Stomach (tissue), 19 donors: ENCODE measurements at places on chromosomes 7 and 10. TPM values are rescaled to one million over a fixed set of nuclear protein-coding genes. Genes with fewer than 3 reads are reported as not detected.

RELN gene
- polyA plus RNA-seq: 0.58 TPM

DDIT4 gene
- 170 TPM for polyA plus RNA-seq

HGF gene
- polyA plus RNA-seq: 7.9 TPM

HOXA5 gene
- 7.5 TPM for polyA plus RNA-seq

PSD gene
- polyA plus RNA-seq: 2.3 TPM

- H3K36me3 ChIP-seq: no peaks in the 10 kb centered on the region
- no peak overlapping the region for H3K27ac ChIP-seq
- no peak overlapping the region for H3K4me3 ChIP-seq
- peaks cover 4% of the 10 kb centered on the region for H3K27me3 ChIP-seq
- DNase-seq: no peak
Measured at GRCh38 chr7:152711444-152711944, 35.6 kb upstream of the XRCC2 start.

GRCh38 chr10:75295868-75296441, 60.2 kb upstream of the COMTD1 start:
- H3K4me3 ChIP-seq: peak overlapping the region; percentile 58
- peak overlapping the region; percentile 83 for H3K27ac ChIP-seq
- no peaks in the 10 kb centered on the region for H3K27me3 ChIP-seq
- H3K36me3 ChIP-seq: no peaks in the 10 kb centered on the region

- H3K27ac ChIP-seq: no peak overlapping the region
- no peak overlapping the region for H3K4me3 ChIP-seq
- DNase-seq: peak; percentile 39
- no peaks in the 10 kb centered on the region for H3K27me3 ChIP-seq
Measured at GRCh38 chr7:91033574-91033973, 230.7 kb upstream of the FZD1 start.

DNA sequence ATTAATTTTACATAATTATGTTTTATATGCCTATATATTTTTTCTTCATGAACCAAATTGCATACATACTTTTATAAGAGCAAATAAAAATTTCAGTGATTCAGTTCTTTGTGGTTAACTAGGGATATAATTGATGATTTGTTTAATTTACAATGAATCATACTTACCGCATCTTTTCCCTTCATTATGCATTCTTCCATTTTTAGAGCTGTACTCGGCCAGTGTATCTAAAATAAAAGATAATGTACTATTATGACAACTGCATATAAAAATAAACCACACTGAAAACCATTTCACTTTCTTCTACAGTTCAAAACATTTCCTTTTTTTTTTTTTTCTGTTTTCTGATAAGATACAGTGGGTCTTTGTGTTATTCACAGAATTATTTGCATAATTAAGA, 179.9 kb downstream of the SEMA3E start:
- H3K4me1 ChIP-seq: no peaks in the 10 kb centered on the region
- no peaks in the 10 kb centered on the region for H3K36me3 ChIP-seq
- H3K4me3 ChIP-seq: no peak overlapping the region

- peak; percentile 82 for DNase-seq
- peaks cover 27% of the 10 kb centered on the region for H3K4me1 ChIP-seq
- no peaks in the 10 kb centered on the region for H3K27me3 ChIP-seq
- no peak overlapping the region for H3K4me3 ChIP-seq
- peak overlapping the region; percentile 75 for H3K27ac ChIP-seq
Measured at GRCh38 chr7:30252885-30253795, 31.3 kb upstream of the ZNRF2 start.

GRCh38 chr10:51707392-51707791, 8.0 kb upstream of the CSTF2T start:
- H3K36me3 ChIP-seq: no peaks in the 10 kb centered on the region
- peak; percentile 28 for DNase-seq
- peak overlapping the region; percentile 74 for H3K27ac ChIP-seq
- no peaks in the 10 kb centered on the region for H3K4me1 ChIP-seq
- H3K4me3 ChIP-seq: no peak overlapping the region
- H3K27me3 ChIP-seq: no peaks in the 10 kb centered on the region

DNA sequence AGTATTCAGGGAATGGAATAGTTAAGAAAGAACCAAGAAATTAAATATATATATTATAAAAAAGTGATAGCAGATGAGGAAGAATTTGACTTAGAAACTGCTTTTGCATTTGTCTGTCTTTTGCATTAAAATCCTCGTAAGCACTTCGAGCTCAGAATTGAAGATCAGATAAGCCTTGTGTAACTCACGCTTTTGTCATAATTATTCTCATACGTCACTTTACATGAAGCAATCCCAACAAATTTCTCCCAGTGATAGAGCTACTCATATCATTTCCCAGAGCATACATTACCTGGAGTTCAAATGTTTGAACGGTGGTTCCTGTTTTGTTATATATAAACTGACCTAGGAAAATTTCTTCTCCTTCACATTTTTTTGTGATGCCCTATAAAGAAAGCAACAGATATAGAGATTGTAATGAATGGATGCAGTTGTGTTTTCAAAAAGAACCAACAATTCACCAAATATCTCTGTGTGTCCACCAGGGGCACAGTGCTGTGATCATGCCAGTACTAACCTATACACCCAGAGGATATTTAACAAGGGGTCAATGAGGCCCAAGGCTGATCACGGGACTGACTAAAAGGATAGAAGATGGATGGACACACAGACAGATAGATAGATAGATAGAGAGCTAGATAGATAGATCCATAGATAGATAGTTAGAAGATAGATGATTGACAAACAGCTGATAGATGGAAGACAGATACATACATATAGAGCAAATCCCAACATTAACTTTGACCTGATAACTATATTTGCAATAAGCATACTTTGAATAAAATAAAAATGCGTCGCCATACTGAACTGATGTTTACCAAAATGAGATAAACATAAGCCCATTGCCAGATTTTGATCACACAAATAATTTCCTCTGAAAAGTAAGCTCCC, 9.3 kb upstream of the HUS1 start:
- no peaks in the 10 kb centered on the region for H3K36me3 ChIP-seq
- H3K27ac ChIP-seq: no peak overlapping the region
- no peaks in the 10 kb centered on the region for H3K27me3 ChIP-seq
- H3K4me1 ChIP-seq: peaks cover 15% of the 10 kb centered on the region

GRCh38 chr10:102604439-102604841, 39.8 kb upstream of the TRIM8 start:
- H3K27ac ChIP-seq: peak overlapping the region; percentile 39
- peaks cover 16% of the 10 kb centered on the region for H3K4me1 ChIP-seq
- no peaks in the 10 kb centered on the region for H3K27me3 ChIP-seq
- H3K36me3 ChIP-seq: peaks cover 27% of the 10 kb centered on the region

- no peaks in the 10 kb centered on the region for H3K36me3 ChIP-seq
- no peaks in the 10 kb centered on the region for H3K27me3 ChIP-seq
- no peak for DNase-seq
- no peak overlapping the region for H3K4me3 ChIP-seq
- no peak overlapping the region for H3K27ac ChIP-seq
Measured at GRCh38 chr10:6833458-6834011, 253.5 kb upstream of the PRKCQ start.

DNA sequence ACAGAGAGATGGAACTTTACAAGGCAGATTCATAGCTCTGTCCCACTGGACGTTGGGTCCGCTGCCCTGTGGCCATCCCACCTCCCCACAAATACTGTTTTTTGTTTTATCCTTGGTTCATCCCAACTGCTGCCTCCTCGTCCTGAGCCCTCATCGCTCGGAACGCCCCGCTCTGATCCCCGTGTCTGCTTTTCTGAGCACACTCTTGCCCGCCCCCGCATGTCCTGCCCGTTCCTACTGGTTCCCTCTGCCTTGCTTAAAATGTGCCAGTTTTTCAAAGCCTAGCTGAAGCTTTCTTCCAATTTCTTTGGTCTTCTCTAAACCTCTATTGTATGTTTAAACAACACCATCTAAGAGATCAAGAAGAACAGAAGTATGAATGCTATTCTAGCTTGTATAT, 19.4 kb downstream of the RNF32 start:
- DNase-seq: no peak
- H3K4me3 ChIP-seq: no peak overlapping the region
- H3K27me3 ChIP-seq: no peaks in the 10 kb centered on the region
- no peak overlapping the region for H3K27ac ChIP-seq

DNA sequence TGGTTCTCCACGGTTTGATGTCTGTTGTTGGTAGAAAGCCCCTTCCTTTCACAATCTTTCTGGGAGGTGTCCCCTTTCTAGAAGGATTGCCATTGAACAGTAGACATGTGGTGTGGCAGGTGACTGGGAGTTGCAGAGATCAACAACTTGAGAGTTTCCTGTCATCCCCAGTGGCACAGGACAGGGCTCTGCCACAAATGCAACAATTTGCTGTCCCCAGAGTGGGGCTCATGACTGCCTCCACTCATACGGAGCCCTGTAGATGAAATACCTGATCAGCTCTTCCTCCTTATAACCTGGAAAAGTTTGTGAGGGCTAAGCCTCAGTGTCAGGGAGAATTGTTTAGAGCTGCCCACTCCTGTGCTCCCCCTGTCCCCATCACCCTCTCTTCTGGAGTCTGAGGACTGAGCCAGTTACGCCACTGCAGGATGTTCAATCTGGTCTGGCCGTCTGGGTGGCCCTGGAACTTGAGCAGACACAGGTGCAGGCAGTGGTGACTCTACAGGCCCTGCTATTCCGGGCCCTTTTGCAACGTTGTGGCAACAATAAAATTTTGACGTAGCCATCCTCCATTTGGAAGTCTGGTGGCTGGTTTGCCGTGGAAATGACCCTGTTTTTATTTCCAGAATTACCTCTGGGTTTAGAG, 6.5 kb downstream of the DBNL start:
- H3K27ac ChIP-seq: no peak overlapping the region
- H3K36me3 ChIP-seq: peaks cover 34% of the 10 kb centered on the region
- H3K4me3 ChIP-seq: no peak overlapping the region
- DNase-seq: no peak
- no peaks in the 10 kb centered on the region for H3K27me3 ChIP-seq
- H3K4me1 ChIP-seq: peaks cover 21% of the 10 kb centered on the region

DNA sequence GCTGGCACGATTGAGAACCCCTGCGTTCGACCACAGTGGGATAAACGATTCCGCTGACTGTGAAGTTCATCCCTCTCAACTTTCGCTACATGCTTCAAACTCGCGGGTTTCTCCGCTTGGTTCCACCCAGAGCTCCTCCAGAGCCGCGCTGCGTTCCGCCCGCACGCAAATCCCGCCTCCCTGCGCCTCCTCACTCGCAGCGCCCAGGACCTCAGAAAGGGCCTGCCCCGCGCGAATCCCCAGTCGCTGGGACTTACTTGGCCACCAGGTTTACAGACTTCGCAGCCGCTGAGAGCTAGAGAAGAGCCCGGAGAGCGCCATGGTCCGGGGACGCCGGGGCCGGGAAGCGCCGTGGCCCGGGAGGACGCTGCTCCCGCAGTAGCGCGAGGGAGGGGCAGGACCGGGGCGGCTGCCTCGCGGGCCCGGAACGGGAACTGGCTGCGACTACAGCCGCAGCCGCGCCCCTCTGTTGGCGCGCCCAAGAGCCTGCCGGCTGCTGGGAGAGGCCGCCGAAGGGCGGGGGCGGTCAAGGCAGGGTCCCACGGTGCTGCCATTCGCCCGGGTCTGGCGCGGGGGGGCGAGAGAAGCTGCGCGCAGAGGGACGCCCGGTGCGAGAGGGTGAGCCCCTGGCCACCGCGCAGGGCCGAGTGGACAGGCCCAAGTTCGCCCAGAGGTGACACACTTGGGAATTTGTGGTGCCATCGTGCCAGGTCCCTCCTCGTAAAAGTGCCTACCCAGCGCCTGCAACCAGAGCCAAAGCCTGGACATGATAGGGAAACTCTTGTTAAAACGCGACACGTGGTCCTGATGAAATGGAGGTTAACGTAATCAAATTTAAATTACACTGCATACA, at the start of gene NOD1:
Gene NOD1, minus strand, starts transcription at position 436 of the 853 bp plus-strand sequence. CDS start 21,863 bp downstream, outside the sequence.
- no peaks in the 10 kb centered on the region for H3K27me3 ChIP-seq
- H3K4me1 ChIP-seq: peaks cover 50% of the 10 kb centered on the region
- H3K27ac ChIP-seq: peak within 1 kb of the TSS; percentile 81
- no peaks in the 10 kb centered on the region for H3K36me3 ChIP-seq

GRCh38 chr7:113405296-113406056, 287.1 kb upstream of the SMIM30 start:
- H3K4me3 ChIP-seq: no peak overlapping the region
- no peak for DNase-seq
- no peaks in the 10 kb centered on the region for H3K4me1 ChIP-seq
- H3K27me3 ChIP-seq: no peaks in the 10 kb centered on the region
